Fibroblast of lung (primary cell): ENCODE measurements at places on chromosomes 3 and 15. TPM values are rescaled to one million over a fixed set of nuclear protein-coding genes. Genes with fewer than 3 reads are reported as not detected.

The CILP gene
- polyA plus RNA-seq: 0.06 and 0.17 TPM in 2 replicates

The TSEN2 gene
- 9.8 and 12.3 TPM in 2 replicates for polyA plus RNA-seq

The PLA2G4B gene
- 1.2 TPM in 2 replicates for polyA plus RNA-seq

- no peak for DNase-seq
Measured at GRCh38 chr3:119580067-119580760, 922 bp downstream of the ADPRH start.

DNA sequence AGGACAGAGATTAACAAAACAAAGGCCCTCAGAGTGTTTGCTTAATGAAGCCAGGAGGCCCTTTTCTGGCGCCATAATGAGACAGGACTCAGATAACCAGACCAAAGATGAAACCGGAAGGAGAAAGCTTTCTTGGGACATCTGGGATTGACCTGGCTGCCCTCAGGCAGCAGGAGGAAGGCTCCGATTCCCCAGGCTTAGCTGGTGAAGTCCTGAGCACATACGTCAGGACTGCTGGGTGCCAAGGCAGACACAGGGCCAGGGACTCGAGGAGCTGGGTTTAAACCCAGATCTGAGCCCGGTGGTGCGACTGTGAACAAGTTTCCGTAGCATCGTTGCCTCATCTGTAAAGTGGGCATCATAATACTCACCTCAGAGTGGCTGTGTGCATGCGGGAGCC is 36.7 kb upstream of the HRH1 start:
- no peak for DNase-seq

DNA sequence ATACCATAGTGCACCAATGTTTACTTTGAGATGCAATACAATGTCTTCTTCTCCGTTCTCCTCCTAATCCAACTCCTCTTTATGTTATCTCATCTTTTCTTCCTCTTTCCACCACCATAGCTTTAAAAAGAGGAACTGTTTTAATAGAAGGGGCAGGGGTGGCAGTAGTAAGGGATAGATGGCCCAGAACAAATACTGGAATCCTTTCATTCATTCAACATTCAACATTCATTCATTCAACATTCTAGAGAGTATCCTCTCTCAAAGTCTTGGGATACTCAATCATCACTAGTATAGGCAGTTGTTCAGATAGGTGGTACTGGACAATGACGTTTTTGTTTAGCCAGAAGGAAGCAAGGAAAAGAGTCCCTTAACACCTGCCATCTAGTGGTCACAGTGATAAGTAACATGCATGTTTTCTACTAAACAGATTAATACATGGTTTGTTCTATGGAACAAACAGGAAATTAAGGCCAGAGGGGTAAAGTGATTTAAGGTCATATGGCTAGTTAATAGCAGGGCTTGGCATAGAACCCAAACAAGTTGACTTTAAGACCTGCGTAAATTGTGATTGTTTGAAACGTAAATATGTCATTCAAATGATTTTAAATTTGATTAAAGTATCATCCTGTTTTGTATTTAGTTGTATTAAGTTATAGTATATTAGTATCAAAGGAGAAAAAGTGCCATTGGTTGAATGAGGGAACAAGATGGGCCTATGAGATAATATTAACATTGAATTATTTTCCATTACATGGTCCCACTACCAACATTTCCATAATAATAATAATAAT is 26.9 kb upstream of the EHHADH start:
- peak; percentile 61 for DNase-seq

DNA sequence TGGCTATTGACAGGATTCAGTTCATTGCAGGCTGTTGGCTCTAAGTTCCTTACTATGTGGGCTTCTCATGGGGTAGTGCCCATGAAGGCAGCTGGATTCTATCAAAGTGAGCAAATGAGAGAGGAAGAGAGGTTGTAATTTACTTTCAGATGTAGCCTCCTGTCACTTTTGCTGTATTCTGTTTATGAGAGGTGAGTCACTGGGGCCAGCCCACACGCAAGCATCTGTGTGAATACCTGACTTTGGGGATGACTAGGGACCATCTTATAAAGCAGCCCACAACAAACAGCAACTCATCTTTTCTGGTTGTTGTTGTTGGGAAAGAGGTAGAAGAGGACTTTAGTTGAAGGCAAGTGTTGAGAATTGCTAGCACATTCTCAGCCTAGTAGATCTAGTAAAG is 506.3 kb upstream of the GRM7 start:
- DNase-seq: no peak

GRCh38 chr3:170997961-170998913 is 28.3 kb downstream of the SLC2A2 start:
- peak; percentile 58 for DNase-seq

GRCh38 chr3:101544161-101544850 is 17.4 kb upstream of the TRMT10C start:
- DNase-seq: no peak

DNA sequence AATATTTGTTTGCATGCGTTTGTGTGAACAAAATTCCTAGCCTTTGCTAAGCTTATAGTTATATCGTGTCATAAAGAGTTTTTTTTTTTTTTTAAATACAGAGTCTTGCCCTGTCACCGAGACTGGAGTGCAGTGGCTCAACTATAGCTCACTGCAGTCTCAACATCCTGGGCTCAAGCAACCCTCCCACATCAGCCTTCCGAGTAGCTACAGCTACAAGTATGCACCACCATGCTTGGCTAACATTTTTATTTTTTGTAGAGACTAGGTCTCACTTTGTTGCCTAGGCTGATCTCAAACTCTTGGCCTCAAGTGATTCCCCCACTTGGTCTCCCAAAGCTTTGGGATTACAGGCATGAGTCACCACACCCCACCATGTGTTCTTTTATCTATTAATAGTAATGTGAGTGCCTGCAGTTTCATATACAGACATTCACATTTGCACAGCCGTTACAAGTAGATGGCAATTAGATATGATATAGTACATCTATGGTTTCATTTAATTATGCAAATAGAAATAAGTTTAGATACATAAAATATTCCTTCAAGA is 848.6 kb downstream of the PDCD6IP start:
- no peak for DNase-seq

The CAMKV gene
- 0.06 TPM in 1 of 2 replicates, not detected in the other for polyA plus RNA-seq

DNA sequence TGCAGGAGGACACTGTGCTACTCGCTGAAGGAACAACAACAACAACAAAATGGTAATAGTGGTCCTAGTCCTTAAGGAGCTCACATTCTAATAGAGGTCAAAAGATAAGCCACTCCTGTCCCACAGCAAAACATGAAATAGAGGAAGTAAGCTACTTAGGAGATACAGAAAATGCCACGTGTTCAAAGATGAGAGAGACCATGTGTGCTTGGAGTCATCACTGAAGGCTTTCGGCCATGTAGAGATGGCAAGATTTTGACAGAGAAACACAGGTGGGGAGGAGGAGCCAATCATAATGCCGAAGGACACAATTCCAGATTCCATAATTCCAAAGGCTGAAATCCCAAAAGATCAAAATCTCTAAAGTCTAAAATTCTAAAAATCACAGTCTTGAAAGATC is 24.8 kb upstream of the RIOX2 start:
- no peak for DNase-seq

DNA sequence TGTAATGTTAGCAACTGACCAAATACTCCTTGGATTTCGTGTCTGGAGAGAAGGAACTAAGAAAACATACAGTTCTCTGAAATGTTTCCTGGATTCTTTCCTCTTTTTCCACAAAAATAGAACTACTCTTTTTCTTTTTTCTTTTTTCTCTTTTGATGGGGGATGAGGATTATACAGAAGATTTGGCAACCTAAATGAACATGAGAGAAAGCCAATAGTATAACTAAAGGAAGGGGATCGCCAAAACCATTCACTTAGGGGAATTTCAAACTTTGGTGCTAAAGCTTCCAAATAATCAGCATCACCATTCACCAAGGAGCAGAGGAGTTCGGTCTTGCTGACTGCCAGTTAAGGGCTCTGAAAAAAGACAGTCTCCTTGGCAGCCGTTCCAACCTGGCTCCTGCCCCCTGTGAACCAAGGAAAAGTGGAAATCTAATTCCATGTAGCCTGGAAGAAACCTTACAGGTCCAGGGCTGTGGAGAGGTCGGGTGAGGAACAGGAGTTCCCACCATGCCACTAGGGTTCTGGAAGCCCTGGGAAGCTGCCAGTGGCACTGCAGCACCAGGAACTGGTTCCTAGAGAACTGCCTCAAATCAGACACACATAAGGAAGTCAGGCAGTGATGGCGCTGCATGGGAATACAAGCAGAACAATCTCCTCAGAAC is 176.9 kb downstream of the TNIK start:
- no peak for DNase-seq

The FAM131A gene
- polyA plus RNA-seq: 9.3 and 13.4 TPM in 2 replicates

The MESP2 gene
- polyA plus RNA-seq: 0.24 TPM in 1 of 2 replicates, not detected in the other

DNA sequence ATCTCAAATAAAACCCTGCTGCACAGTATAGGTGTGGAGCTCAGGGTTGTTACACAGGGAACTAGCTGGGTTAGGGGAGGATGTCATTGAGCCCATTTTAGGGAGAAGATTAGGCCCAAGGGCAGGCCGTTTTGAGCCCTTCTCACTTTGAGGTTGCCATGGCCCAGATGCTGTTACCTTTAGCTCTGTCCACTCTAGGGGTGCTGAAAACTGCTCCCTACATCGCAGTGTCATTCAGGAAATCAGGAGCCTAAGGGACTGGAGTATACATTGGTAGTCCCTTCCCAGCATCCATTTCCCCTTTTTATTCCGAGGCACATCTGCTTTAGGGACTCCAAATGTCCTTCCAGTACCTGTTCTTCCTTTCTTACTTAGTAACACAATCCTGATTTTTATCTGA is 79.0 kb upstream of the SELENOK start:
- no peak for DNase-seq
